PC-9 (cell line): ENCODE measurements at places on chromosomes 3 and 15. TPM values are rescaled to one million over a fixed set of nuclear protein-coding genes. Genes with fewer than 3 reads are reported as not detected.
A peak's percentile ranks its signal among the peaks of the same experiment; 100 is the strongest.

GRCh38 chr3:67416703-67417102 is 237.7 kb downstream of the SUCLG2 start:
- no peak for DNase-seq

- DNase-seq: no peak
Measured at GRCh38 chr3:23830869-23831484, 25.2 kb downstream of the UBE2E1 start.

GRCh38 chr3:53798144-53798543 is 48.1 kb downstream of the CHDH start:
- DNase-seq: no peak

- peak; percentile 62 for DNase-seq
Measured at GRCh38 chr15:23566071-23566554, 639 bp downstream of the MKRN3 start.

DNA sequence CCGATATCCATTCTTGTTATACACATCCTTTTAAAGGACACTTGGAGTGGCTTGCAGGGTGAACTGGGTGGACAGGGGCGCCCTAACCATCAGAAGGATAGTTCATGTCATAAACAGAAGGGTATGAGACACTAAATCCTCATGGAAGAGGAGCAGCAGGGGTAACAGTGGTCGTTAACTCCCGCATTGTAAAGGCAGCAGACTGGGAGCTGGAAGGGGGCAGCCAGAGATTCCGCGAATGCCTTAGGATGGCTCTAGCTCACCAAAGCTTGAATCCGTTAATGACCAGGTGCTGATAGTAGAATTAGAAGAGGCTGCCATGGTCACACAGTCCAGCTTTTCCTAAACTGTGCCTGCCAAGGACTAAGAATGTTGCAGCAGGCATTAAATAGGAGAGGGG is 85.2 kb upstream of the ANKRD34C start:
- DNase-seq: no peak

DNA sequence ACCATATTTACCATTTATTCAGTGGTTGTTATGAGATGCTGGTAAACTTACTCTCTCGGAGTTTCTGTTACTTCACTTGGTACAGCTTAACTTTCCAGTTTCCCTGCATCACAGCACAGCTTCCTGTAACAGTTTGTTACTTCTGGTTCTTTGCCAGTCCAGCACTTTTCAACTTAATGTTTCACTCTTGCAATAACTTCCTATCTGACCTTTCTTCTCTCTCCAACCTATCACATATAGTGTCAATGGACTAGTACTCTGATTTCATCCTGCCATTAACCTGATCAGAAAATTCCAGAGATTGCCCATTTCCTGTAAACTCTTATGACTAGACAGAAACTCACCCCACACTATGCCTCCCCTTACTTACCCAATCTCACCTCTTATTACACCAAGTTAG is 3.9 kb upstream of the ATP11B start:
- no peak for DNase-seq

GRCh38 chr3:13954741-13955483 is 75.0 kb upstream of the WNT7A start:
- no peak for DNase-seq

- DNase-seq: no peak
Measured at GRCh38 chr3:53592862-53593261, 98.5 kb downstream of the CACNA1D start.

GRCh38 chr15:88805031-88805780 is 2.0 kb downstream of the ACAN start:
- DNase-seq: no peak

GRCh38 chr3:49723296-49723627 is 489 bp downstream of the GMPPB start:
- DNase-seq: peak; percentile 55

DNA sequence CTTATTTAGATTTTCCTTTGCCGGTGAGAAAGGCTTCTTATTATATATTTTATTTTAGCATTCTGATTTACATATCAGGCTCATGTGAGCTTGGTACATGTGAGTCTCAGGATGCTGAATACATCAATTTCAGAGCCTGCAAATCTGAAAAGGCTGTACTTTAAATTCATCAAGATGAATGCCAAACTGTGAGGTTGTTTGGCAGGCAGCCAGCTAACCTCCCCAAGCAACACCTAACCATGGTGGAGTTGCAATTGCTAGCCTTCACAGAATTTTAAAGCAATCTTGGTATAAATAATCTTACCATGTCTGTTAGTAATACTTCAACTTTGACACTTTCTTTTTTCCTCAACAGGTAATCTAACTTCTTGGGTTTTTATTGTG is 252.5 kb downstream of the CDIN1 start:
- no peak for DNase-seq

DNA sequence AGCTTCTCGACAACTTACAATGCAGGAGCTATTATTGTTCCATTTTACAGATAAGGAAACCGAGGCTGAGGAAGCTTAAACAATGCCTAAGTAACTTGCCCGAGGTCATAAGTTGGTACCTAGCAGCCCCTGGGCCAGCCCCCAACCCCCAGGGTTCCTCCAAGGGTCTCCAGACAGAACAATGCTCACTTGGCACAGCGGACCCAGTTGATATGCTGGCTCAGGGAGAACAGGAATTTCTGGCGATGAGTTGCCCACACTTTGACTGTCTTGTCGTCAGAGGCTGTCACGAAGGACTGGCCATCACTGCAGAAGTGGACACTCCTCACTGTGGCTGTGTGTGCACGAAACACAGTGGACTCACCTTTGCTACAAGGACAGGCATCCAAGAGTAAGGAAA is 5.2 kb downstream of the POC1A start:
- DNase-seq: no peak

DNA sequence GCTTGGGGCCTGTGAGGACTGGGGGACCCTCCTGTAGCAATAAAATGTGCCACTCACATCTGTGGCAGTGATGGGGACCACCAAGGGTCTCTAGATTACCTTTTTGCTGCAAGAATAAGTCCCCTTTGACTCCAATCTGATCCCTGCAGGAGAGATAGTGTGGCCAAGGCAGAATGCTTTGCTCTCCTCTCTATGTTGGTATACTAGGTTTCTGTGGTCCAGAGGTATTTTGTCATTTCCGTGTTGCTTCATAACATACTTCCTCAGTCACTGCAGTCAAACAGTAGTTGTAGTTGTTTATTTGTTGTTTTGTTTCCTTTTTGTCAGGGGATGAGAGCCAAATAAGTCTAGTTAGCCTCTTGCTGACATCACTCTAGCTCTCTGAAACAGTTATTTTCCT is 13.1 kb upstream of the NAALADL2 start:
- DNase-seq: no peak

GRCh38 chr3:47411696-47412452 is 31.1 kb downstream of the PTPN23 start:
- DNase-seq: no peak

DNA sequence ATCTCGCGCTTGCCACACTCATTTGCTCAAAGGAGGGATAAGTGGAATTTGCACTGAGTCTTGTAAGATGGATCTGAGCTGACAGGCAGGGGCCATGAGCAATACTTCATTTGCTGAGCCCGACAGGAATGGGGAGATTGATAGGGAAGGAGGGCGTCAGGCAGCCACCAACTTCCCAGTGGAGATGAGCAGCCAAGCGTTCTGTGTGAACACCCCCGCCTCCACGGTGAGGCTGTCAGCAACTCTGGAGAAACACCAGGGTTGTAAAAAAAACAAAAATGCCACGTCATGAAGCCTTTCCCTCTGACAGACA is 36.8 kb downstream of the TLE3 start:
- DNase-seq: no peak

DNA sequence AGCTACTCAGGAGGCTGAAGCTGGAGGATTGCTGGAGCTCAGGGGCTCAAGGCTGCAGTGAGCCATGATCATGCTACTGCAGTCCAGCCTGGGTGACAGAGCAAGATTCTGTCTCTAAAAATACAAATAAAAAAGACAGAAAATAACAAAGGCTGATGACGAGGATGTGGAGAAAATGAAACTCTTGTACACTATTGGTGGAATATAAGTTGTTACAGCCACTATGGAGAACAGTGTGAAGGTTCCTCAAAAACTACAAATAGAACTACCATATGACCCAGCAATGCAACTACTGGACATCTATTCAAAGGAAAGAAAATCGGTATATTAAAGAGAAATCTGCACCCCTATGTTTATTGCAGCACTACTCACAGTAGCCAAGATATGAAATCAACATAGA is 526.7 kb upstream of the NAALADL2 start:
- DNase-seq: no peak

DNA sequence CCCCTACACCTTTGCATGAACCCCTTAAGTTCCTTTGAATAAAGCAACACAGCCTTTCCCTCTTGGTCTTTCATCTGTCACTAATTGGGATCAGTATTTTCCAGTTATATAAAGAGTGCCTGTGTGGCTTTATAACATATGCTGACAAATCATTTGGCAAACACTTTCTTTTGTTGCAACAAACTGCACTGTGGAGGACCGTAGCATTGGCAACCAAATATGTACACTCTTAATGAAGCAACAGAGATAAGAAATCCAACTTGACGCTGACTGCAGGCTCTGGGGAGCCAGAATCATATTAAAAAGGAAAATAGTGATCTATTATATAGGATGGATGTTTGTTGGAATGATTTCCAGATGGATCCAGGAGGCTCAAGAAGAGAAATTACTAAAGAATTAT is 120.1 kb upstream of the PRICKLE2 start:
- no peak for DNase-seq

DNA sequence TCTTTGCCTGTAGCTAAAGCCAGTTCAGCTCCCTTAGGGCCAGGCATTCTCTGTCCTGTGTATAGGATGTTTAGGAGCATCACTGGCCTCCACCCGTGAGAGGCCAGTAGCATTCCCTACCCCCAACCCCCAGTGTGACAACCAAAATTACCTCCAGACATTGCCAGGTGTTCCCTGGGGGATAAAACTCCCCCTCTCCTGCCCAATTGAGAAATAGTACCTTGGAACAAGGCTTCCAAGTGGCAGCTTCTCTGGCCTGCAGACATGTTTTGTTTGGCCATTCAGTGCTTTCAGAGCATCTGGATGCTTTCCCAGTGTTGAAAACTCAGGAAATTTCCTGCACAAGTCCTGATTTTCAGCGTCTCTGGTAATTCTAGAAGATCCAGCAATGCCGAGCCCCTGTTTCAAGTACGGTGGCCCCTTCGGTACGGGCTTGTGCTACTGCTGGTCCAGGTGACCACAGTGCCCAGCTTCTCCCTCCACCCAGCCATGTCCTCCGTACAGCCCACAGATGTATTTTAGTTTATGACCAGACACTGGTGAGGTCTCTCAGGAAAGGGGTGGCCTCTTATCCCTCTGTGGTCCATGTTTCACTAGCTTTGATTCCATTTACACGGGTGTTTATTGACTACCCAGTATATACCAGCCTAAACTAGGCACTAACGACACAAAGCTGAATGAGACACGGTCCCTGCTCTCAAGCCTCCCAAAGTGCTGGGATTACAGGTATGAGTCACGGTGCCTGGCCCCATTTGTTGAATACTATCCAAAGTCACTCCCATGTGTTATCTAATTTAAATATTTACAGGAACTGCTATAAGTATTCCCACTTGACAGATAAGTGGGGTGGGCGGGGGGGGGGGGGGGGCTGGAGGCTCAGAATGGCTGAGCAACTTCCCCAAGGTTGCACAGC is 125.4 kb upstream of the RAD18 start:
- DNase-seq: peak; percentile 33

- no peak for DNase-seq
Measured at GRCh38 chr3:193943851-193944517, 192.0 kb upstream of the HES1 start.

- no peak for DNase-seq
Measured at GRCh38 chr15:37907136-37907535, 27.3 kb upstream of the TMCO5A start.

DNA sequence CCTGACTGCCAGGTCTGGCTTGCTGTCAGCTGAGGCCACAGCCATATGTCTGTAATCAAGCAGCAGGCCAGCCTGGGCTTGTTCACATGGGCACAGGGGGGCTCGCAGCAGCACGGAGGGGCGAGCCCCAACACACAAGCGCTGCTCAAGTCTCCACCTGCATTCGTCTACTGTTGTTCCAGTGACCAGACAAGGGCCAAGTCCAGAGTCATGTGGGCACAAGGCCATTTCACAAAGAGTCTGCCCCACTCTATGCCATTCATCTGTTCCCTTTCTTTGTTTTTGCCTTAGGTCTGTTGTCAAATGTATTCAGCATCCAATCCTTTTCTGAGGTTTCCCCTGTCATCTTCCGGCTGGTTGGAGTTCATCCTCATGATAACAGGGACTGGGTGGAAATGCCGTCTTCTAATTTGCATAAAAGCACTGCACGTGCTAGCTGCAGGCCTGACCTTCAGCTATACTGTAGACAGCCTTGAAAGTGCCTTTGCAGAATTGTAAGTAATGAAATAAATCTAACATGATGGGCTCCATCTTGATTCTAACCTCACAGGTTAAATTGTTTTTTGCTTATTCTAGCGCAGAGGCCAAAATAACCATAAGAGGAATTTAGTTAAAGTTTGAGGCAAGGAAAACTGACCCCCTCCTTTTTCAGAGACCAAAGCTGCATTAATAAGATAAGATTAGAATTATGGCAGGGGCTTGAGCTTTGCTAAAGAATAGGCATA is 28.6 kb upstream of the KBTBD12 start:
- DNase-seq: no peak

- peak; percentile 89 for DNase-seq
Measured at GRCh38 chr3:14885307-14885706, 62.1 kb upstream of the NR2C2 start.

- DNase-seq: no peak
Measured at GRCh38 chr3:4894891-4895530, 84.2 kb upstream of the BHLHE40 start.

GRCh38 chr15:74011610-74012009 is 17.1 kb downstream of the PML start:
- DNase-seq: no peak

GRCh38 chr3:146449076-146449475 is 20.3 kb downstream of the PLSCR2 start:
- no peak for DNase-seq

- DNase-seq: no peak
Measured at GRCh38 chr15:34233614-34234013, 8.8 kb downstream of the EMC4 start.

DNA sequence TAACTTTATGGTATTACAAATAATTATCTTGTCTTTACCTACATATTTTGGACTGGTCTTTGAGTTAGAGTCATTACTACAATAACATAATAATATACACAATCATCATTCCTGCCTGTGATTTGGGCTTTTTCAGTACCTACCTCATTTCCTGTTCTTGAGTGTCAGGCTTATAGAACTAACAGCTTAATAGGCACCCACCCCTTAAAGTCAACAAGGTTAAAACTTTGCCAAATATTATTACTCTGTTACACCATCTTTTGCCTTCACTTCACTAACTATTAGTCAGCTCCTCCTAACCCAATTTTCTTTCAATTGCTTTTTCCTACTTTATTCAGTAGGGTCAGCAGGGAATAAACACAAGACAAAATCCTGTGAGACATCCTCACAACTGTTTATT is 488.7 kb upstream of the AGTR1 start:
- DNase-seq: no peak

SLC24A5 gene
- total RNA-seq: not detected in 2 replicates

CIDEC gene
- 0.37 TPM in 1 of 2 replicates, not detected in the other for total RNA-seq

ANXA2 gene
- 1,720 and 1,743 TPM in 2 replicates for total RNA-seq

CEP19 gene
- total RNA-seq: 3.4 and 5.5 TPM in 2 replicates

CPEB1 gene
- total RNA-seq: not detected in 2 replicates

TIGIT gene
- total RNA-seq: not detected in 2 replicates

SLC22A13 gene
- 0.40 and 0.44 TPM in 2 replicates for total RNA-seq

POC1A gene
- total RNA-seq: 28.8 and 35.0 TPM in 2 replicates

MAP1A gene
- 1.5 and 2.1 TPM in 2 replicates for total RNA-seq

LARP6 gene
- total RNA-seq: 31.2 and 33.4 TPM in 2 replicates

RAD51 gene
- 19.8 and 22.5 TPM in 2 replicates for total RNA-seq

HIGD2B gene
- total RNA-seq: 0.35 TPM in 1 of 2 replicates, not detected in the other

GPR171 gene
- total RNA-seq: not detected in 2 replicates
